Fibroblast of pulmonary artery (primary cell): ENCODE measurements at places on chromosomes 1 and 21.

DNA sequence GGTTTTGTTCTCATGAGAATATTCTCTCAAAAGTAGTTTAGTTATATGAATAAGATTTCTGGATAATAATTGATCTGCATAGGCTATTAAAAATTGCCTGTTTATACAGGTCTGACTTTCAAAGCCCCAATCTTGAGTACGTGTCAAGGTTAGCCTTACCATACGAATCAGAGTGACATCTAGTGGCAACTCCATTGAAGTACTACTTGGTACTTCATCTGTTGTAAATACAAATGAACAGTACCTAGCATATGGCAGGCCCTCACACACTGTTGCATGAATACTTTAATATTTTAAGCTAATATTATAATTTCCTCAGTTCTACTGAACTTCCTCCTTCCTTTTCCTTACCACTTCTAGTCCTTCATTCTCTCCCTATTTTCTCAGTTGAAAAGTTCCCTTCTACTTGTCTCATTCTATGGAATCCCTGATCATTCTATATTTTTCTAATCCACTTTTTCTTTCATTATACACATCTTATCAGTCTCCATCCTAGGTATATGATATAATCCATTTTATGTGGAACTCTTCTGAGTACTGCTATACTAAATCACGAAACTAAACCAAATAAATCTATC lies 101.2 kb downstream of the AKT3 start:
- peak; percentile 92 for DNase-seq

DNA sequence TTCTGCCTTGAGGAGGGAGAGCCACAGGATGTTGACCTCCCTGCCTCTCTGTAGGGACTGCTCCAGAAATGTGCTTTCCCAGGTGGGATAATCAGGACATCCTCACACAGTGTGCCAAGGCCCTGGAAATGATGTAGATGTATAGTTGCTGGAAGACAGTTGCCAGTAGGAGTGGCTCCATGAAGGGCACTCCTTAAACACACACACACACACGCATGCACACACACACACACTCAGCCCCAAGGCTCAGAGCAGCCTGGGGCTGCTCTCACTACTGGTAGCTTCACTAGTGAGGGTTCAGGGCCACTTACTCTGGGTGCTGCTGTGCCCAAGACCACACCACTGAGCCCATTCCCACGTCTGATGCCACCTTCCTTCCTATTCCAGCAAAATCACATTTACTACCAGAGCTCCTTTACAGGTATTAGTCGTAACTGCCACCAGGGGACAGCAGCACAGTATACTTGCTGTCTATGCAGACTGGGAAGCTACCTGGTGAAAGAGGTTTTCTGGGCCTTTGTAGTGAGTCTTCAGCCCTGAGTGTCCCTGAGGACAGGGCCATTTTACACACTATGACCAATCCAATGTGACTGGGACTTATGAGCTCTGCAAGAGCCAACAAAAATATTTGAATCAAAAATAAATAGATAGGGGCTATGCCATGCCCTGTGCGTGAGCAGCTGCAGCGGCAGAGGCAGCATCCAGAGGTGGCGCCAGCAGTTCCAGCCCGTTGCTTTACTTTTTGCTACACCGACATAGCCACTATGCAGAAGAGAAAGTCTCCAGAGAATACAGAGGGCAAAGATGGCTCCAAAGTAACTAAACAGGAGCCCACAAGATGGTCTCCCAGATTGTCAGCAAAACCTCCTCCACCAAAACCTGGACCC lies 15.0 kb downstream of the CRNN start:
- DNase-seq = peak; percentile 16

- no peak for DNase-seq
Measured at GRCh38 chr1:32111040-32111623, 3.3 kb downstream of the KPNA6 start.

DNA sequence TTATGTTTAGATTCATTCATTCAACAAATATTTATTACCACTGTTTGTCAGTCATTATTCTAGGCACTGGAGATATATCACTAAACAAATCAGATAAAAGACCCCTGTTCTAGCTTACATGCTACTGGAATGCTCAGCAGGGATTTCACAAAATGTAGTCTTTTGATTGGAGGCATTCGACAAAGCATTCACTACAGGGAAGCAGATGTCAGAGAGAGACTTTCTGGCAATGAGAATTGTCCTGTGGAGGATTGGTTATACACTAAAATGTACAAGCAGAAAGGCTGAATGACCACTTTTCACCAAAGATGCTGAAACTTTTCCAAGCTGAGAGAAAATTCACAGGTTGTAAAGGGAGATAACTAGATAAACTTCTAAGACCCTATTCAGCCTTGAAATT lies 57.7 kb downstream of the SCMH1 start:
- no peak for DNase-seq
